ENCODE measurements at places on chromosomes 12 and 14.

DNA sequence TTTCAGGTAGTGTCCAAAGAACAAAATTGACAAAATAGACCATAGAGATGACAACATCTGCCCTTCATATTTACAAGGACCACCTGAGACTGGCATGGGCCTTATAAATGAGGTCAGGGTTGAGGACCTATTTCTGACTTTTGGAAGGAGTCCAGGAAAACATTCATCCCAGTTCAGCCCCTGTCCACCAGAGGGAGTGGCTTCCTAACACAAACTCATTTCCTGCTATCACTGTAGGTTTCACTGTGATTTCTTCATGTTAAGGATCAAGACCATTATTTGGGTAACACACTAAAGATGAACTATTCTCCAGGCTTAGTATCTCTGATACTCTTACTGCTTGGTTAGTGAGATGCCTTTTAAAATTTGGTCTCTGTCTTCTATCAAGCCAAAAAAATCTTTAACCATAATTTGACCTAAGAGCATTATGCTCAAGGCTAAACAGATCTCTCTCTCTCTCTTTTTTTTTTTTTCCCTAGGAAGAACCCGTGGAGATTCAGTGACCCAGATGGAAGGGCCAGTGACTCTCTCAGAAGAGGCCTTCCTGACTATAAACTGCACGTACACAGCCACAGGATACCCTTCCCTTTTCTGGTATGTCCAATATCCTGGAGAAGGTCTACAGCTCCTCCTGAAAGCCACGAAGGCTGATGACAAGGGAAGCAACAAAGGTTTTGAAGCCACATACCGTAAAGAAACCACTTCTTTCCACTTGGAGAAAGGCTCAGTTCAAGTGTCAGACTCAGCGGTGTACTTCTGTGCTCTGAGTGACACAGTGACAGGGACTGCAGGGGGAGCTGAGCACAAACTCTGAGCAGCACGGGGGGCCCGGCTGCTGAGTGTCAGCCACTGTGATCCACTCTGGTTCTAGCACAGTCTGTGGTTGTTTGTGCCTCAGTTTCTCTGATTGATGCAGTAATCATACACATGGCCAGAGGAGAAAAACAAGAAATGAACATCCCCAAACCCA is 267.6 kb upstream of the OR4E1 start:
- DNase-seq: no peak

DNA sequence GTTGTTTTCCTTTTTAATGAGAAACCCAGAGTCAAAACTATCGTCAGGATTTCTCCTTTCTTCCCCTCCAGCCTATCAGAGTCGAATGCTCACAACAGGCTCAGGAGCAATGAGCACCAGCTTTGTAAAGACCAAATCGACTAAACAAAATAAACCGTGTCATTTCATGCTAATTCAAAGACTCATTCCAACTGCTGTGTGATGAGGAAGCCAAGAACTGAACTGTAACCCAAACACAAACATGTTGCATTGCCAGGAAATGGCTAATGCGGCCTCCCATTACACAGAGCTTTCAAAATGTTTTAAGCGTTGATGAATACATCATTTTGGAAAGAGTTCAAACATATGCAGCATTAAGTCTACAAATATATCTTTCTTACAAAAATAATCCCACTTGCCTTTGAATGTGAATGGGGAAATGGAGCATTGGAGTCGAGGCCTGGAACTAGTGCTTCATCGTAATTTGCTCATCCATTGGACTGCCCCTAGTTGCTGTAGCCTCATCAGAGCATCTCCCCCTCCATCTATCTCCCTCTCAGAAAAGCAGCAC is 349.5 kb downstream of the GXYLT1 start:
- DNase-seq: no peak

DNA sequence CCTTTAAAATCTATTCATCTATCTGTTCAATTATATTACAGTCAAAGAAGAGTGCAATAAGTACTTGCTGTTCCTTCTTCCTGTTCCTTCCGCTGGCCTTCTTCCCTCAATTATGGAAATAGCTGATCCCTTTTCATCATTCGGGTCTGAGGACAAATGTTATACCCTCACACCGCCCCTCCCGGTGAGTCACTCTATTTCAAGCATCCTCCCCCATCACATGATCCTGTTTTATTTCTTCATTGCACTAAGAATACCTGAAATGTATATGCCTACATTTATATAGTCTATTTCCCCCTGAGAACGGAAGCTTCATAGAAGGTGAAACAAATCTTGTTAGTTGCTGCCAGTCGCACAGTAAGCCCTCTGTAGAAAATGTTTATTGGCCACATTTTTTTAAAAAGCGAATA is 2.5 kb downstream of the SLC38A1 start:
- DNase-seq: no peak

GRCh38 chr12:102833687-102834441 is 83.2 kb downstream of the PAH start:
- DNase-seq: no peak

GRCh38 chr12:88493636-88494035 is 86.6 kb downstream of the KITLG start:
- no peak for DNase-seq

- peak; percentile 11 for DNase-seq
These were observed 8.9 kb downstream of the AJUBA start for GRCh38 chr14:22973217-22974032.

- no peak for DNase-seq
These were observed 1149.0 kb upstream of the USP15 start for GRCh38 chr12:61111218-61111617.

DNA sequence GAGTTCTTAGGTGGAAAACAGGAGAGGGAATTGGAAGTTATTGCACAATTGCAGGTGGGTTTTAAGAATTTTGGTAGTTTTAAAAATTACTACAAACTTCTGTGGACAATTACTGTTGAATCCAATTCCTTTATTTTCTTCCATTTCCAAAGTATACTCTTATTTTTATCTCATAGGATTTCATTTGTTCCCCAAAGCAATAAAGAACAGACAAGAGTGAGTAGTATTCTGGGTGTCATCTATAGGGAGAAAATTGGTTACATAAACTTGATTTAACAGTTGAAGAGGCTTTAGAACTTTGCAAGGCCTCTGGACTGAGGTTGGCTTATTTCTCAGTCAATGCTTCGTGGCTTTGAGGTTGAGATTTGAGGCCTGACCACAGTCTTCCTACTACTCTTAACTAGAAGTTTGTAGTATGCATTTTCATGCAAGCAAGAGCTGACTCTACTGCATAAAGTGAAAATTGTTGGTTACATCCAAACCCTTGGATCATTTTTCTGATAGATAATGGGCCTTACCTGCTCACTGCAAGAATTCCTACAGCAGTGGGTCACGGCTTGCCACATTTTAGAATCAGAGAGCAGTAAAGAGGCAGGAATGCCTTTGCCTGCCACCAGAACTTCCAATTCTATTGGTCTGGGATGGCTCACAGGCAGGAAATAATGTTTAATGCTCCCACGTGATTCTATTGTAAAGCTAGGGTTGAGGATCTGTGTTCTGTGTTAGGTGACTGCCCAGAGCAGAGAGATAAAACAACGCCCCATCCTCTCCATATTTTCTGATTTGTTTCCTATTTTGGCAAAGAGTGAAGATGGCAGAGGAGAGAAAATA is 270.5 kb downstream of the TTC6 start:
- DNase-seq: no peak
